ENCODE measurements at places on chromosomes 5 and 9.

- no peak for DNase-seq
These were observed 11.9 kb downstream of the LPCAT1 start for GRCh38 chr5:1511651-1512540.

- peak; percentile 86 for DNase-seq
These were observed 324.4 kb downstream of the ENC1 start for GRCh38 chr5:74316064-74316603.

DNA sequence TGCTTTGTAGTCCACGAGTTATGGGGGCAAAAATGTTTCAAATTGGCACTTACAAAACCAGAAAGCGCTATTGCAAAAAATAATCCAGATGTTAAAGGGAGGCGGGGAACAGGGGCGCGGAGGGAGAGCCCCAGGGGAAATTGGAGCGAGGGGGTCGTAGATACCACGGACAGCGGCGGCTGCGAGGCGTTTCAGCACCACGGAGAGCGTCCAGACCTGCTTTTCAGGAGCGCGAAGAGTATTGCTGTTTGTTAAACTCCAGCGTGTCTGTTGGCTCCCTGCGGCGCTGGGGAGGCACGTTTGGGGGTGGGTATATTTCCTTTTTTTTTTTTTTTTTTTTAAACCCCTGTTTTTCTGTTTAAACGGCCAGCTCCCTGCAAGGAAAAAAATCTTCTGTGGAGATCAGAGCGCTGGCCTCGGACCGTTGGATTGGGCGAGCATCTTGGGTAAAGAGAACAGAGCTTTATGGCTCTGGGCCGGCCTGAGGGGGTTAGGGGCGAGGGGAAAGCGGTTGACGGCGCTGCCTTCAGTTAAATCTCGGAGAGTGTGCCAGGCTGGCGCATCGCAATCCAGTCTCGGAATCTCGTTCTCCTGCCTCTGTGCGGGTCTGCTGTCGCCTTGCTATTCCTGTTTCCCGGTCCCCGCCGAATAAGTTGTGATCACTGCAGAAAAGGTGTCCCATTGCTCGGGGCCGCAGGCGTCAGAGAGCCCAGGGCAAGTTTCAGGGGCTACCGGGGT, at the start of gene GLRA1:
Gene GLRA1, minus strand, starts transcription at position 288 of the 738 bp plus-strand sequence. CDS start 302 bp downstream, outside the sequence.
- DNase-seq: peak; percentile 15

GRCh38 chr9:121622387-121623203, 28.8 kb upstream of the DAB2IP start:
- DNase-seq: no peak

DNA sequence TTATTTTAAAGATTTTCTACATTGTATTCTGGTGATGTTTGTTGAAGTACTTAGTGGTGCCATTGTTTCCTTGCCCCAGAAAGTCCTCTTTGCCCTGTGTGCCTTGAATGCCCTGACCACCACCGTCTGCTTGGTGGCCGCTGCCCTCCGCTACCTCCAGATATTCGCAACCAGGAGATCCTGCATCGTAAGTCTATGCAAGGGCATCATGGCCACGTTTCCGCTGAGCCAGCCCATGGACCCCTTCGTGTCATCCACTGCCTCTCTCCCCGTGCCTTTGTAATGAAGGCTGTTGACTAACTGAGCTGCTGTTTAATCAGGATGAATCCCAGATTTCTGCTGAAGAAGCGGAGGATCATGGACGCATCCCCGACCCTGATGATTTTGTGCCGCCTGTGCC, 52.3 kb downstream of the ENTREP1 start:
- no peak for DNase-seq

Measured in stromal cell of bone marrow (primary cell).